Mesenteric fat pad (tissue), 1 donor: ENCODE measurements at places on chromosomes 6 and 20. TPM values are rescaled to one million over a fixed set of nuclear protein-coding genes. Genes with fewer than 3 reads are reported as not detected.

GRCh38 chr20:50332491-50332980, 141.9 kb downstream of the CEBPB start:
- DNase-seq = no peak

GRCh38 chr20:35601990-35602389, 13.6 kb upstream of the SPAG4 start:
- no peak for DNase-seq

PHACTR1 gene
- total RNA-seq = 10.8 TPM

RAET1E gene
- 0.29 TPM for total RNA-seq
